Endothelial cell of umbilical vein (primary cell): ENCODE measurements at places on chromosomes 3 and 15. TPM values are rescaled to one million over a fixed set of nuclear protein-coding genes. Genes with fewer than 3 reads are reported as not detected.

SAXO2 gene
- total RNA-seq: 0.67 and 5.2 TPM in 2 replicates

SLITRK3 gene
- not detected in 2 replicates for total RNA-seq

FAM81A gene
- 0.32 and 1.2 TPM in 2 replicates for total RNA-seq

TTLL13 gene
- not detected in 2 replicates for total RNA-seq

CCR5 gene
- total RNA-seq: not detected in 2 replicates

SLC51A gene
- not detected in 2 replicates for total RNA-seq

NCK1 gene
- total RNA-seq: 45.1 and 52.2 TPM in 2 replicates

RARB gene
- total RNA-seq: 19.3 and 23.4 TPM in 2 replicates

P2RY12 gene
- not detected in 2 replicates for total RNA-seq

DAZL gene
- not detected in 2 replicates for total RNA-seq

ROBO2 gene
- total RNA-seq: 0.23 TPM in 1 of 2 replicates, not detected in the other

NAALADL2 gene
- 4.0 TPM in 2 replicates for total RNA-seq

IQCF6 gene
- total RNA-seq: not detected in 2 replicates

ZNF80 gene
- total RNA-seq: not detected in 2 replicates

LXN gene
- 118 and 119 TPM in 2 replicates for total RNA-seq

CLDN18 gene
- total RNA-seq: not detected in 2 replicates

ARID3B gene
- 9.5 and 10.0 TPM in 2 replicates for total RNA-seq

IL20RB gene
- total RNA-seq: 1.6 and 2.5 TPM in 2 replicates

EPM2AIP1 gene
- total RNA-seq: 13.9 and 15.1 TPM in 2 replicates

CFAP91 gene
- total RNA-seq: 0.40 and 0.51 TPM in 2 replicates

IMPG2 gene
- 0.71 and 0.76 TPM in 2 replicates for total RNA-seq

FBXO40 gene
- total RNA-seq: not detected in 2 replicates
